Activated naive CD4-positive, alpha-beta T cell treated with anti-CD3 and anti-CD28 coated beads, Interleukin-2, amount 50 U/mL, for 16 hours (primary cell): ENCODE measurements at places on chromosomes 2 and 18.

GRCh38 chr2:188297978-188298377 is 6.3 kb downstream of the GULP1 start:
- DNase-seq = no peak

DNA sequence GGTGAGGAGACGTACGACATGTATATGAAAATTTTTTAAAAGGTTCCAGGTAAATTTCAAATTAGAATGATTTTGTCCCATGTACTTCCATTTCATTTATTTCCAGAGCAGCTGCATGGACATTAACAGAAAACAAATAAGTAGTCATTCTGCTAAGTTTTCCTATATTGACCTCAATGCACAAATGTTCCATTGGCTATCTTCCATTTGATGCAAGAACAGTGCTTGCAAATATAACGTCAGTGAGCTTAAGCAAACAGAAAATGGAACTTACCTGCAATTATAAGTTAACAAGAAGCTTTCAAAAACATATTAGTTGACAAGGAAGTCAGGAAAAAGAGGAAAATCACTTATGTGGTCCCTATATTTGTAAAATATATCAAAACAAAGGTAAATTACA is 16.6 kb downstream of the PAIP2B start:
- no peak for DNase-seq

- DNase-seq = no peak
Measured at GRCh38 chr2:83990636-83991035, 468.4 kb downstream of the SUCLG1 start.

DNA sequence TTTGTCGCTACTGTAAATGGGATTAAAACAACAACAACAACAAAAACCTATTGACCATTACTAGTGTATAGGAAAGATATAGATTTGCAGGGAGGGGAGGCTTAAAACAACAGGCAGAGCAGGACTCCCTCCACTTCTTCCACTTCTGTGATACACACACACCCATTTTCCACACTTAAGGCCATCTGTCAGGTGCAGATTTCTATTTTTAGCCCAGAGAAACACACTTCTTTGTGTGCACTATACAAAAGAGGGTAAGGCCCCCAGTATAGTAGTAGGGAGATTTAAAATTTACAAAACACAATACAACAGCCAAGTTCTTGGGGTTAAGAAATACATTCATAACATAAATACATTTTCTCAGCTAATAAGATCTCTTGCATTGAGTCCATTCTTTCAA is 22.4 kb downstream of the PTPN2 start:
- no peak for DNase-seq

GRCh38 chr2:179562330-179562885 is 297.8 kb upstream of the SESTD1 start:
- no peak for DNase-seq
